ENCODE measurements at places on chromosomes 6 and 20. TPM values are rescaled to one million over a fixed set of nuclear protein-coding genes. Genes with fewer than 3 reads are reported as not detected.

The RIPOR3 gene
- total RNA-seq = not detected

DNA sequence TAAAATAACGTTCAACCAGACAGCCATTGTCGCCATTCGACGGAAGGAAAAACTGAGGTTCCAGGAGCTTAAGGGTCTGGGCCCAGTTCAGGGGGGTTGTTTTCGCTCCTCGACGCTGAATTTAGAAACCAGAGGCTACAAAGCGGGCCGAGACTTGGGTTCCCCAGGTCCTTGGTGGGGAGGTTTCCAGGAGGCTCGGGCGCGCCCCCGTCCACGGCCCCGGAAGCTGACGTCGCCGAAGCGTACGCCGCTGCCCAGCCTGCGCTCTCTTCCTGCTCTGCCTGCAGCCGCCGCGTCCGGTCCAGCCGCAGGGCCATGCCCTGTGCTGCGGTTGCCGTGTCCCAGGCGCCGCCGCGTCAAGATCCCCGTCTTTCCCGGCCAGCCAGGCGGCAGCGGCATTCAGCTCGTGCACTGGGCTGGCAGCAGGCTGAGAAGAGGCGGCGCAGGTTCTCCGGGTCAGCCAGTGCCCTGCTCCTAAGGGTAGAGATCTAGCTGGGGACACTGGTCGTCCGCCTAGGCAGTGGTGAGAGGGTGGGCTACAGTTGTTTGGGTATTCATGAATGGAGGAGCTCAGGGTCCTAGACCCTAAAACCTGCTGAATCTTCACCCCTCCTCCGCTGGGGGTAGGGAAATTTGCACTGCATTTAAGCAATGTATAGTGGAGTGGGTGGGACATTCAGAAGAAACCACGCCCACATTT, 901 bp upstream of the TRIM26 start:
- DNase-seq = peak; percentile 84

DNA sequence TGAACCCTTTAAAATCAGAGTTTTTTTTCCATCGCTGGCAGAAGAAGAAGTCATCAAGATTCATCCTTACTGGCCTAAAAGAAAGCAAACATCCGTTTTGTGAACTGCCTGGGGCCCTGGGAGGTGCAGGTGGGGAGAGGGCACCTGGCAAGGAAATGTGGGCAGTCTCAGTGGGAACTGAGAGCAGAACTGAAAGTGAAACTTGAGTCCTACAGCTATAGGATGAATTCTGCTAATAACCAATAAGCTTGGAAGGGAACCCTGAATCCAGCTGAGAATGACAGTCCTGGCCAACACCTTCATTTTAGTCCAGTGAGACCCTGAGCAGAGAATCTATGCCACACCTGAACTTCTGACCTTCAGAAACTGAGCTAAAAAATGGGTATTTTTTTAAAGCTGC, 130.1 kb upstream of the ASCC3 start:
- no peak for DNase-seq

GRCh38 chr20:33490023-33490933, at the start of gene CBFA2T2:
Gene CBFA2T2 (plus strand): TSS chr20:33490096. CDS start chr20:33490268, 172 bp downstream.
- DNase-seq = no peak

GRCh38 chr6:35377002-35377401, 34.6 kb downstream of the PPARD start:
- no peak for DNase-seq

Measured in activated naive CD8-positive, alpha-beta T cell treated with anti-CD3 and anti-CD28 coated beads, Interleukin-2, amount 10 ng/mL, durations not matched to agents 7 days and 5 days (primary cell).